Right renal cortex interstitium (tissue), 3 donors: ENCODE measurements at places on chromosomes 6 and 20.

DNA sequence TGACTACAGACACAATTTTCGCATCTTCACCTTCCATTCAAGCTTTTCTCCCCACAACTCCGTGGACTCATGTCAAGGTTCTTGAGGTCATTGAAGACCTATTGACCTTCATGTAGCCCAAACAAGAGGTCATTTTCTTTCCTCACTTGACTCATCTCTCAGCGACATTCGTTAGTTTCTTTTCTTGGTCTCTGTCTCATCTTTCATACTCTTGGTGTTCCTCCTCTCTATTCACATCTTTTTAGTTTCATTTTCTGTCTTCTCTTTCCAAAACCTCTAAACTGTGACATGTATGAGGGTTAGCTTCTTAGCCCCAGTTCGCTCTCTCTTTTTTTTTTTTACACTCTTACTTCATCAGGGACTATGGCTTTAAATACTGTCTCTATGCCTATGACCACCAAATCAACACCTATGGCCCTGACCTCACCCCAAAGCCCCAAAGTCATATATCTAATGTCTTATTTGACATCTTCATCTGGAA lies 128.6 kb upstream of the BACH2 start:
- DNase-seq, result no peak

DNA sequence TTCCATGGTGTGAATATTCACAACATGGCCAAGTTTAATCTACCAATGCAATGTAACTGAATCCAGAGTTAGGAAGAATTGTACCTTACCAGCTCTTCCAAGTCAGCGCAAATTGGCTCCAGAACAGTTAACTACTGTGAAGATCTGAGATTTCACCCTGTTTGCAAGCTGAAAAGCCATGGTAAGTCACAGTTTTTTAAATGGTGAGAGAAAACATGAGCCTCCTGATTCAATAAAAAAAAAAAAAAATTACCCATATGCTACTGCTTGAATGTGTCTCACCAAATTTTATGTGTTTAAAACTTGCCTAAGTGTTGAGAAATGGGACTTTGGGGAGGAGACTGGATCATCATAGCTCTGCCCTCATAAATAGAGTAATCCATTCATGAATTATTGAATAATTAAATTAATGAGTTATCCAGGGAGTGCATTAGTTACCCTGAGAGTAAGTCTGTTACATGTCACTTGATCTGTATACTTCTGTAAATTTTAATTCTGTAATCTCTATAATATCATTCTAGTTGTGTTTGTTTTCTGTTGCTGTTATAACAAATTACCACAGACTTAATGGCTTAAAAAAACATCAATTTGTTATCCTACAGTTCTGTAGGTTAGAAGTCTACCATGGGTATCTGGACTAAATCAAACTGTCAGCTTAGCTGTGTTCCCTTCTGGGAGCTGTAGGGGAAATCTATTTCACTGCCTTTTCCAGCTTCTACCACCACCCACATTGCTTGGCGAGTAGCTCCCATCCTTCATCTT lies 1355.9 kb downstream of the GRIK2 start:
- DNase-seq, result no peak

GRCh38 chr6:41624621-41625380 lies 13.5 kb upstream of the MDFI start:
- DNase-seq, result no peak

GRCh38 chr6:42417641-42418112 lies 34.0 kb downstream of the TRERF1 start:
- DNase-seq, result no peak

DNA sequence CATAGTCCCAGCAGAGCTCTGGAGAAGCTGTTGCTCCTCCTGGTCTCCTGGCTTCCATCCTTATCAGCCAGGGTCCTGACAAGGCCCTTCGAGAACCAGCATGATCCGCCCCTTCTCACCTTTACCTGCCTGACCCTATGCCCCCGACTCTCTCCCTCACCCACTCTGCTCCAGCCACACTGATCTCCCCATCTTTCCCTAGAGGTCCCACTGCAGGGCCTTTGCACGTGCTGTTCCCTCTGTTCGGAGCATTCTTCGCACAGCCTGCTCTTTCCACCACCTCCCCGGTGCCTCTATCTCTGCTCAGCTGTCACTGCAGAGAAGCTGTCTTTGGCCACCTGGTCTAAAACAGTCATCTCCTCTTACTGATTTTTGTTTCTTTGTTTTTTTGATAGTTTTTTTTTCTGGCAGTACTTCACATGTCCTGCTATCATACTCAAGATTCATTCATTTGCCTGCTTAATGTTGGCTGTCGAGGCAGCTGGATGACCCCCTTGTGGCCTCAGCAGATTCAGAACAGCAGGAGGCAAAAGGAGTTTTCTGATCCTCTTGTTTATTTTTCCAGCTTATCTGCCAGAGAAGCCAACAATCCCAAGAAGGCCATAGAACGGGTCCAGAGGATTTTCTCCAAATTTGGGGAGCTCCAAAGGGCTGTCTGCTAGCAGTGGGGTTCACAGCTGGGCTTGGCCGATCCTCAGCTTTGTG lies 1.6 kb upstream of the PTGIS start:
- no peak for DNase-seq
